Right cardiac atrium (tissue), 5 donors: ENCODE measurements at places on chromosomes 2 and 18. TPM values are rescaled to one million over a fixed set of nuclear protein-coding genes. Genes with fewer than 3 reads are reported as not detected.

The AMER3 gene
- polyA plus RNA-seq = 0.02 TPM

The REG3A gene
- 0.41 TPM for polyA plus RNA-seq

The ALKAL2 gene
- polyA plus RNA-seq = 0.72 TPM

The RGPD4 gene
- polyA plus RNA-seq = not detected

The VSNL1 gene
- polyA plus RNA-seq = 36.8 TPM

The CUL3 gene
- polyA plus RNA-seq = 71.6 TPM

The PARD3B gene
- polyA plus RNA-seq = 3.0 TPM

The SMPD4 gene
- 19.9 TPM for polyA plus RNA-seq

The KCMF1 gene
- 28.2 TPM for polyA plus RNA-seq

The CPO gene
- polyA plus RNA-seq = 0.52 TPM

The MRPL44 gene
- 34.9 TPM for polyA plus RNA-seq

The DES gene
- 9,146 TPM for polyA plus RNA-seq

The INO80D gene
- 2.7 TPM for polyA plus RNA-seq

The ABCB11 gene
- polyA plus RNA-seq = 0.07 TPM

The MOGAT1 gene
- polyA plus RNA-seq = 0.16 TPM

The L3MBTL4 gene
- polyA plus RNA-seq = 4.9 TPM
